ENCODE measurements at places on chromosomes 1 and 21.

DNA sequence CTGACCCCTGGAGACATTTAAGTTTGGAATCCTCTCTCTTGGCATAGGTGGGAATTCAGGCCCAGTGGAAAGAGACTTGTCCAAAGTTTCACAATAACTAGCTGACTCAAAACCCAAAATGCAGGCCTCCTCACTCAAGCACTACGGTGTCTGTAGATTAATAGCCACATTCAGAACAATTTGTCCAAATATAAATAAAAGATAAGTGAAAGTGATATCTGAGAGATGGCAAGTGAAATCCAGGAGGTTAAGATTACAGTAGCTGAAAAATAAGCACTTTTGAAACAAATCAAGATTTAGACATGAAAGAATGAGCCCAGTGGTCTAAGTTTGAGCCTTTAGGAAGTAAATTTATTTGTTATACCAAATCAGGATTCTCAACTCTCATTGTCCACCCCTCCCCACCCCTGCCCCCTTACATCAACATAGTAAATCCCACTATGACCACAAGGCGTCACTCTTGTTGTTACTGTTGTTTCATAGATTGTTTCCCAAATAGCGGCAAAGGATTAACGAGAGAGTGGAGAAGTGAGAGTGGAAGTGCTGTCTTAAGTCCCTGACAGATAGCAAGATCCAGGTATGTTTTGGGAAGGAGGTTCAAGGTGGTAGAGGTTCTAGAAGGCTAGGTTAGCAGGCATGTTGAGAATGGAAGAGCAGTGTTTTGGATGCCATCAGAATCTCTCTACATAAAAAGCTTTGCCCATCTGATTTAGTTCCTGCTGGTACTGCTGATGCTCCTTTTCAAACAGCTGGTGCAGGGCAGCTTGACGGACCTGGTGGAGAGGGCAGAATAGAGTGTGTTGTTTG lies 7.1 kb upstream of the TPM3 start:
- peak; percentile 59 for DNase-seq

DNA sequence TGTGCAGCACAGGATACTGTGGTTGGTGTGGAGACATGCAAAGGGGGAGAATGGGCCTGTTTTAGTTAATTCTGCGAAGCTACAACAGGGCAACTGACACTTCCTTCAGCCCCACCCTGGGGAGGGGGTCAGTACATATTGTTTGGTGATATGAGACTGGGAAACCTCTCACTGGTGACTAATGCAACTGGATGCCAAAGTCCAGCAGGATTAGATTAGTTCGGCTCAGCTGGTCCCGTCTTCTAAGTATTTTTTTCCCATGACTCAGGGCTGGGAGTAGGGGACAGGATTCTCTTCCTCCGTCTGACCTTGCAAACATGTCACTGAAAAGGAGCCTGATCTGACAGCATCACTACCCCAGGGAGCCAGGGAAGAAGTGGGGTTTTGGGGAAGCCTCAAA lies 43.0 kb downstream of the PLXNA2 start:
- DNase-seq, result peak; percentile 97

GRCh38 chr1:245538671-245539070 lies 383.9 kb downstream of the KIF26B start:
- DNase-seq, result no peak

- DNase-seq, result no peak
Measured at GRCh38 chr1:241808265-241808664, 39.7 kb upstream of the EXO1 start.

- no peak for DNase-seq
Measured at GRCh38 chr1:16198444-16199156, 13.9 kb downstream of the ARHGEF19 start.

- DNase-seq, result no peak
Measured at GRCh38 chr1:160460683-160461287, 60.4 kb downstream of the VANGL2 start.

- no peak for DNase-seq
Measured at GRCh38 chr1:31549809-31550620, 26.3 kb upstream of the TINAGL1 start.

DNA sequence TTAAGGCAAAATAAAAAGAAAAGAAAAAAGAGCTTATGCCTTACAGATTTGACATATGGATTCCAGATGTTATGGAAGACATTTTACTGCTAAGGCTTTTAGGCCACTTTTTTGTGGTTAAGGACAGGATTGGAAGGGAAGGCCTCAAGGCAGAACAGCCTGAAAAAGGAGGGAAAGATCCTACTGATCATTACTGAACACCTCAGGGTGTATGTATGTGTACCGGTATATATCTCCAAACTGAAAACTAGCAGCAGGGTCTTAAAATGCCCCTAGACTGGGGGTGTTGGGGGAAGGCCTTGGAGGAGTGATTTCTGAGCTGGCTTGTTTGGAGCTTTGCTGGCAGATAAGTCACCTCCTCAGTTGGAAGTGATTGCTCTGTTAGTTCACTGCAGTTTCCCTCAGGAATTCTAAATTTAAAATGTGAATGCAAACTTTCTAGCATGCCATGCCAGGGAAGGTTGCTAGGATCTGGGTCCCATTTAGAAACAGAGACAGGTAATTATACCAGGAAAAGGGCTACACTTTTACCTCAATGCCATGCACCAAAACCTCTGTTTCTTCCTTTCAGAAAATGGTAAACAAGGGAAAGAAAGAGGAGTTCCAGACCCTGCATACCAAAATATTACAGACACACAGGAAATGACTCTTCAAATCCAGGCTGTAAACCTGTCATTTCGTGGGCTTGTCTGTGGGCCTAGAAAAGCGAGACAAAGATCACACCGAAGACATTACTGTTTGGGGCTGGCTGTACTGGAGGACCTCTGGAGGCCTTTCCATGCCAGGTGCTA lies 15.0 kb downstream of the C1orf52 start:
- DNase-seq, result peak; percentile 82

DNA sequence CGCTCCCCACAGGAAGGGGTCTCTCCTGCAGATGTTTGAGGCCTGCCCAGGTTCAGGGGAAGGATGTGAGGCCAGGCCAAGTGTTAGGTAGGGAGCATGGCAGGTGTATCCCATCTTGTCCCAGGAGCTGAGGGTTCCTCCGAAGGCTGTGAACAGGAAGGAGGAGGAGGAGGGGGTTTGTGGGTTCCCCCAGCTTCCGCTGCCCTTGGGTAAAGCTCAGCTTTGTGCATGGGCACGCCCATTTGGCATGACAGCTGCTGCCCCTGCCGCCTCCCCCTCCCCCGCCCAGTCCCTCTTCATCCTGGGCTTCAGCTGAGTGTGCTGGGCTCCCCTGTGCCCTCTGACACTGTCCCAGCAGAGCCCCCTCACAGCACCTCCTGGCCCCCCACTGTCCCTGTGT lies 25.5 kb downstream of the TNFRSF8 start:
- no peak for DNase-seq

DNA sequence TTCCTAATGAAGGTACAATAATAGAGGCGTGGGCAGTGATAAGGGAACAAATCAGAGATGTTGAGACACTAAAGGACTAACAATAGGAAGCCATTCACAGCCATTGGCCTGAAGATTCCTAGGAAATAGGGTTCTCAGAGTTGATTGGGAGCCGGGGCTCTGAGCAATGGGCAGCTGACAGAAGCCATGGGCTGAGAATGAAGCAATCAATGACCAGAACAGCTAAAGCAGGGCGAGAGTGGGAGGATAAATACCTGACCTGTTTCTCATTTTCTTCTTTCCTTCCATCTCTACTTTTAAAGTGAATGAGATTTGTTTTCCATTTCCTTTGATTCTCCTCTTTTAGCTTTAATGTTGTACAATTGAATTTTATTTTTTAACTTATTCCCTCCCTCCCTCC lies 774.7 kb upstream of the ADGRL4 start:
- no peak for DNase-seq

DNA sequence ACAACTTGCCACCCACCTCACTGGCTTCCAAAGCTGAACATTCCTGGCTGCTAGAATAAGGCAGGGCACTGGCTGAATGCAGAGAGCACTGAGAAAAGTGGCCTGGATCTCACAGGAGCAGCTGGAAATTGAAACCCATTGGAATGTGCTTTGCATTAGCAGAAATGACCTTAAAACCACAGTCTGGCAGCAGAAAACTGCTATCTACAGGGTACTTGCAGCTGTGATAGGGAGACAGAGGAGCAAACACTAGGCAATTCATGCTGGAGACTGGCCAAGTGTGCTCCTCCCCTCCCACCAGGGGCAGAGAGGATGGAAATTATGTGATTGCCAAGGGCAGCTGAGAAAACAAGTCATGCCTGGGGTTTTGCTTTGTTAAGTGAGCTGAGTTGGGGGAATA lies 47.2 kb downstream of the HSD3B1 start:
- DNase-seq, result peak; percentile 79

DNA sequence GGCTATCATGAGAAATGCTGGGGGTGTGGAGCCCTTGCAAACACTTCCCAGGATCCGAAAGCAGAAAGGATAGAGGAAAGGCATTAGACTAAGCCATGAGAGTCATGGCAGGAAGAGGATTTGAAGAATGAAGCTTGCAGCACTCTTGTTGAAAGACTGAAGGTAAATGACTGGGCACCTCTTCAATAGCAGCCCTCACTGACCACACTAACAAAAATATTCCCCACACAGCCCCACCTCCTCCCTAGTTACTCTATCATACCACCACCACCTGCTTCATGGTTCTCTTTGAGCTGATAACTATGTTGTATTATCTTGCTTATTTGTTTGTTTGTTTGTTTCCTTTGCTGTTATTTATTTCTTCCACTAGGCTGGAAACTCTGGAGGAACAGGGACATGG lies 13.2 kb upstream of the ATP1A1 start:
- DNase-seq, result no peak

DNA sequence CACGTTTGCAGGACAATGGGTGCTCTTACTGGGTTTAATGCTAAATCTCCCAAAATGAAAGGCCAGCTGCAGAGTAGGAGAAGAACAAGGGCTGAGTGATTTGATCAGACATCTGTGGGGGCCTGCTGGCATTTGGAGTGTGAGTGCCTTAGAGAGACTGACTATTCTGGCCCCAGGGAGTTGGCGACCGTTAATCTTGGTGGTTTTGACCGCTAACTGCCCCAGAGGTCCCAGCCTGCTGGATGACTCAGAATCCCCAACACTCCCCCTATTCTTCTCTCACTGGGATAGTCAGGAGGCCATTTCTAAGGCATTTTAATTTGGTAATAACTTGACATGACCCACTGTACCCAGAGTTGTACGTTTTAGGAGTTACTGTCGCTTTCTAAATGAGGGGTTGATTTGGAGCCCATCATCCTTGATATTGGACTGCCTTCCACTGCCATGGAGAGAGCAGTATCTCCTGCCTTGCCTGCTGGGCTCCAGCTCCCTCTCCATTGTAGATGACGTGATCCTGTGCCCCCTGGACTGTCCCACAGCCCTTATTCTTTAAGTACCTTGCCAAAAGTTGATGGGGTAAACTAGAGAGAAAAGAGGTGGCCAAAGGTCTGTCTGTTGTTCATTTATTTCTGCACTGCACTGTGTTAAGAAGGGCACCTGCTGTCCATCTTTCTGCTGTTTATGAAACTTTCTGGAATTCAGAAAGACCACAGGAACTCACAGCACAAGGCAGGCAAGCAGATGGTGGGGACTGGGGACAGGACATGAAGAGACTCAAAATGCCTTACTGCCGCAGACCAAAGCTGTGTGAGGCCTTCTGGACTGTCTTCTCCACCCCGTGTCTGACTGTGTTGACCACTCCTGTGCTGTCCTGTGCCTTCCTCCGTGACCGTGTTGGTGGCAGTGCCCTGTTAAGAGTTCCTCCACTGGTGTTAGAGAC lies 98.2 kb upstream of the ARTN start:
- DNase-seq, result peak; percentile 99

- no peak for DNase-seq
Measured at GRCh38 chr1:97570691-97571090, 350.1 kb downstream of the DPYD start.

DNA sequence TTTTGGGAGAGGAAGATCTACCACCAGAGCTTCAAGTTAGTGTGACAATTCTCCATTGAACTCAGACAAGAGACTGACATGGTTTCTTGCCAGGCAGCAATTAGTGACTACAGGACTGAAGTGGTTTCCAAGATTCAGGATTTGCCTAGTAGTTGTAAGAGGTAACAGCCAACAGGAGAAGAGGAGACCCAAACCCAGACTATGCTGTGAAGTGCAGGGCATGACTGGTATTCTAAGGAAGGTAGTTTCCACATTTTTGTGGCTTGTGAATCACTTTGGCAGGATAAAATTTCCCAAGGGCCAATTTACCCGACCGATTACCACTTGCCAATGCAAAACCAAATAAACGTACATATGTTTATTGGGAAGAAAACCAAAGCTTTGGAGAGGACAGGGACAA lies 14.7 kb upstream of the RAP1A start:
- DNase-seq, result peak; percentile 84

DNA sequence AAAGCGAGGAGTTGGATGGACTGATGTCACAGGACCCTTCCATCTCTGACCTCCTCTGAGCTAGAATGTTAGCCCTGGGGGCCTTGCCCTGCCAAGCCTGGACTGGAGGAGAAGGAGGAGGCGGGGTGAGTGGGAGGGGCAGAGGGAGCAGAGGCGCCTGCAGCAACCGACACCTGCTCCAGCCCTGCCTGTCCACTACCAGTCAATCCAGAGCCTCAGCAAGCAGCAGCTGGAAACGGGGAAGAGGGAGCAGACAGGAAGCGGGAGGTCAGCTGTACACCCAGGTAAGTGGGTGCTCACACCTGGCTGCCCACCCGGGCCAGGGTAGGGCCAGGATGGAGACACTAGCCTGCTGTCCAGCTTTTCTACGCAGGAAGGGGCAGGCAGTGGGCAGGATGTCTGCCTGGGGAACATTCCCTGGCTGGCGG lies at the start of gene IGFN1:
TSS of gene IGFN1 (plus strand) at position 201 of the 428 bp plus-strand sequence. CDS start 2,470 bp downstream, outside the sequence.
- DNase-seq, result no peak

GRCh38 chr1:232970508-232970907 lies 20.1 kb downstream of the NTPCR start:
- no peak for DNase-seq

- DNase-seq, result peak; percentile 48
Measured at GRCh38 chr1:68051475-68051874, 1.0 kb upstream of the DIRAS3 start.

GRCh38 chr1:161218301-161219077 lies 3.4 kb downstream of the FCER1G start:
- no peak for DNase-seq

DNA sequence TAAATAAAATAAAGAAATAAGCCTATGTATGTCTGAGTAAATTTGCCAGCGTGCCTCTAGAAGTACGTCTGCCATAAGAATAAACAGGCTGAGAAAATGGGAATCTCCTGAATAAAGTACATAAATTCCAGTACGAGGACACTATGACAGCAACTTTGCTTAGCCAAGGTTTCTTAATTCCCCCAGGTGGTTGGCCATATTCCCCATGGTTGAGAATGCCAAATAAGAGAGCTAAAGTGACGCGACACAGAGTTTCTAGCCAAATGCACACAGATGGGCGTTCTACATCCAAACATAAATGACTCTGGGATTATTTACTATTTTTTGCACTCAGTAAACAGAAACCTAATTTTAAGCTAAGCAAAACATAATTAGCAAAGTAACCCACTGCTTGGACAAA lies 19.5 kb downstream of the KCNH1 start:
- no peak for DNase-seq
